ENCODE measurements at places on chromosomes 3 and 15.

DNA sequence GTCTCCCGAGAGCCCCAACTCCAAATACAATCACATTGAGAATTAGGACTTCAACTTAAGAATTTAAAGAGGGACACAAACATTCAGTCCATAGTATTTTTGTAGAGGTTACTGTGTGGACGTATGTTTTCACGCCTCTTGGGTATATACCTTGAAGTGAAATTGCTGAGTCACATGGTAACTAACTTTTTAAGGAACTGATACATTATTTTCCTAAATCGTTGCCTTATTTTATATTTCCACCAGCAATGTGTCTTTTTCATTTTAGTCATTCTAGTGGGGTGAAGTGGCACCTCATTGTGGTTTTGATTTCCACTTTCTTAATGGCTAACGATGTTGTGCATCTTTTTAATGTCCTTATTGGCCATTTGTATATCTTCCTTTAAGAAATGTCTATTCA is 11.8 kb downstream of the PARP15 start:
- no peak for DNase-seq

DNA sequence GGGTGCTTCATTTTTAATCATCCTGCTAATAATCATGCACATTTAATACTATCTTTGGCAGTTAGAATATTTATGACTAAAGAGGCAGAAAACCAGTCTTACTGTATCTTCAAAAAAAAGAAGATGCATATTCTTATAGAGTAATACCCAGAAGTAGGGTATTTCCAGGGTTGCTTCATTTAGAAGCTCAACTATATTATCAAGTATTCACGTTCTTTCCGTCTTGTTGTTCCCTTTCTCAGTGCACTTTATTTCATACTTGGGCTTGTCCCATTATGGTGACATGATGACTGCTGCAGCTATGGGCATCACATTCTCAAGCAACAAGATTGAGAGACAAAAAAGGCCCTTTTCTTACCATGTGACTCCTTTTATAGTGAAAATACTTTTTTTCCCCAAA is 96.8 kb upstream of the ASB14 start:
- no peak for DNase-seq

- DNase-seq: no peak
Measured at GRCh38 chr3:30550246-30550645, 56.2 kb upstream of the TGFBR2 start.

- no peak for DNase-seq
Measured at GRCh38 chr3:4780545-4780957, 198.7 kb upstream of the BHLHE40 start.

DNA sequence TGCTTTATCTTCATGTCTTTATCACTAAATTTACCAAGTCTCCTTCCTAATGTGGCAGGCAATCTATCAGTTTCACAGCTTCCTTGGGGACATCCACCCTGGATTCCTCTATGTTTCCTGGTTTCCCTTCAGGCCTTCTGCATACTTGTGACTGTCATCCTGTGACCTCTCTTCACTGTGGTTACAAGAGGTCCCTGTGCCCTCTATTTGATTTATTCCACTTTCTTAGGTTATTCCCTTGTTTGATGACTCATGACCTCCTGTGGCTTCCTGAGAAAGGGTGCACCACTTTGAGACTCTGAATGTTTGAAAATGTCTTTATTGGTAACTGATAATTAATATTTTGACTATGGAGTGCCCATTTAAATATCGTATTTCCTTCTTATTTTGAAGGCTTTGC is 60.5 kb upstream of the KY start:
- DNase-seq: no peak

DNA sequence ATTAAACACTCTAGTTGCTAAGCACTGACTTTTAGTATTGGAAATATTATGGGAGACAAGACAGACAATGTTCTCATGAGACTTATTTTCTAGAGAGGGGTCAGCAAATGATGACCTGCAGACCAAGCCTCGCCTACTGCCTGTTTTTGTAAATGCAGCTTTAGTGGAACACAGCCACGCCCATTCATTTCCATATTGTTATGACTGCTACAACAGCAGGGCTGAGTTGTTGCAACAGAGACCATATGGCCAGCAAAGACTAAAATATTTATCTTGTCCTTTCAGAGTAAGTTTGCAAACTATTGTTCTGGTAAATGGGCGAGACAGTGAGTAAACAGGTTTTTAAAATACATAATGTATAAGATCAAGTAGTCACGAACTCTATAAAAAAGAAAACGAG is 570.2 kb downstream of the NTRK3 start:
- no peak for DNase-seq

DNA sequence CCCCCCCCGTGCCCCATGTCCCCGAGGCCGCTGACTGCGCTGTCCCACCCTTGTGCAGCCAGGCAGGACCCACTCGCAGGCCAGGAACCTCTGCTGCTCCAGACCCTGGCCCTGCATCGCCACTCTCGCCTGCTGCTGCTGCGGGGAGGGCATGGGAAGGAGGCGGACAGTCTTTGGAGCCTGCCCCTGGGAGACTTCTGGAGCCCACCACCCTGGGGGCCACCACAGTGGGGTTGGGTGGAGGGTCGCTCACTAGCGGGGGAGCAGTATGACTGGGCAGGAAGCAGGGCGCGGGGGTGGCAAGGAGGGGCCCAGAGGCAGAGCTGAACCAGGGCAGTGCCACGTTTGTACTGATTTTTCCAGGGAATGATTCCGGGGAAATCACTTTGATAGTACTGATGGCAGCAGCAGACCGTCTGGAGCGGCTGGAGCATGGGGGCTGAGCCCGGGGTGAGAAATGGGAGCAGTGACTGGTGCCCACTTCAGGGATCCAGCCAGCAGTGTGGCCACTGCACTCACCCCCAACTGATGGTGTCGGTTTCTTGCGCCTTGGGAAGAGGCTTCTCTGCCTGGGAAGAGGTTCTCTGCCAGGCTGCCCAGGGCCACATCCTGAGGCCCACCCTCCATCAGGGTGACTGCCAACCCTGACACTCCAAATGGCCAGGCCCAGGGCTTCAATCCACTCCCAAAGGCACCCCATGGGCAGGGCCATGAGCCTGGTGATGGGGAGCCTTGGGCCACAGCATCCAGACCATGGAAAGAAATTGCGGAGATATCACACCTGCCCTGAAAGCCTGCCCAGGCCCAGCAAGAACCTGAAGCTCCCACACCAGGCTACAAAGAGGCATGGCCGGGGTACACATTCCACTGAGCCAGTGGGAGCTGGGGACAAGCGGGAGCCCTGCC is 53.7 kb downstream of the LSAMP start:
- no peak for DNase-seq

DNA sequence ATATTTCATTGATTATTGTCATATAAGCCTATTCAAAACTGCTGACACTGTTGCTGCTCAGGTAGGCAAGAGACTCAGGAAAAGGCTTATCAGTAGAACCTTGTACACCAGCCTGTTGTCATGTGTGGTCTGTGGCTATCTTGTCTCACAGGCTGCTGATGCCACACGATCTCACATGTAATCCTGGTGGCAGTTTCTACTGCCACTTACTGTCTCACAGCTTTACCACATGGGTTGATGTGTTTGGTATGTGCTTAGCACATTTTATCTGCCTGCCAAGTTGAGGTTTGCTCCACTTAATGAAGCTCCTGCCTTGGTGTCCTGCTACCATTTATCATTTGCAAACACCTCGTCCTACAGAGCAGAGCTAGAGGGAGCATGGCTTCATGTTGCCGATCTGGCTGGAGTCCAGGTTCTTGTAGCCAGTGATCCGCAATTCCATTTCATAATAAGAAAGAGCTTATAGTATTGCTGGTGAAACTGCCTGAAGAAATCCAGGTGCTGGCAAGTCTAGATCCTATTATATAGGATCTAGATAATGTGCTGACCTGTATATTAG is 637.9 kb downstream of the NLGN1 start:
- DNase-seq: no peak

DNA sequence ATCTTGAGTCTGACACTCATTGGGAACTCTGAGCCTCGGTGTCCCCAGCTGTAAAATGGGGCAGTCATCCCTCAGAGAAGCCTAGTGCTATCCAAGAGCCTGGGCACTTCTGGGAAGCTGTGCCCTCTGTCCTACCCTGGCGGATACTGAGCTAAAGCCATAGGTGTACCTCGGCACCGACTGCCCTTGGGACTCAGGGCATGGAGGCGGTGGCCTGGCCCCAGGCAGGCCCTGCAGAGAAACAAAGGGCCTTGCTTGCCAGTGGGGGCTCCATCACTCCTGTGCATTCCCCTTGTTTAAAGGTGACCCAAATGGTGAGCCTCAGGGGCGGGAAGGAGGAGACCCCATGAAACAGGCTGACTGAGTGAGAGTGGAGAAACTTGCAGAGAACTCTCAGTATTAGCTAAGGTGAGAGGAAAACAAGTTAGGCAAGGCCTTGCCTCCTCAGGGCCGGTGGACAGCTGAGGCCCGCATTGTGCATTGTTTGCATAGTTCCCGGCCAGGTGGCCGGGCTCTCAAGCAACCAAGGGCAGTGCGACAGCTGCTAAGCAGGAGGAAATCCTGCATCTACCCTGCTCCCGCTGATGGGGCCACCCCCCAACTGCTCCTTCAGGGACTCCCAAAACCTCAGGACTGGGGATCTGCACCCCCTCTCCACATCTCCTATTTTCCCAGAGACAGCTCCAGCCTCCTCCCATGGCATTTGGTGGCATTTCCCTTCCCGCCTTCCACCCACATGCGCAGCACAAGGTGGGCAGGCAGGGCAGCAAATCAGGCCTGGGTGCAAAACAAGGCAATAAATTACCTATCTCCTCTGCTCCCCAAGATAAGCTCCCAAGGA is 4.3 kb downstream of the PFKFB4 start:
- no peak for DNase-seq

- no peak for DNase-seq
Measured at GRCh38 chr3:52844290-52844975, 9.6 kb upstream of the MUSTN1 start.

Data from right renal cortex interstitium (tissue), 3 donors.